ENCODE measurements at places on chromosomes 2 and 18.

- no peak for DNase-seq
These were observed 14.1 kb upstream of the INO80C start for GRCh38 chr18:35511833-35512232.

GRCh38 chr2:161028581-161028980 is 131.6 kb upstream of the TANK start:
- DNase-seq, result no peak

GRCh38 chr2:205496772-205497171 is 185.5 kb upstream of the NRP2 start:
- DNase-seq, result no peak

GRCh38 chr18:51668101-51668500 is 470.6 kb upstream of the MEX3C start:
- DNase-seq, result no peak

- DNase-seq, result no peak
These were observed 65.1 kb downstream of the USP40 start for GRCh38 chr2:233501198-233502076.

GRCh38 chr2:159640176-159640575 is 23.8 kb upstream of the BAZ2B start:
- DNase-seq, result no peak

- no peak for DNase-seq
These were observed 9.8 kb downstream of the TUBB6 start for GRCh38 chr18:12317664-12318333.

GRCh38 chr2:38610851-38611801 is 8.4 kb upstream of the HNRNPLL start:
- DNase-seq, result no peak

GRCh38 chr2:217672472-217672871 is 330.3 kb downstream of the TNS1 start:
- DNase-seq, result no peak

- DNase-seq, result no peak
These were observed 23.1 kb upstream of the GPC1 start for GRCh38 chr2:240412211-240412861.

DNA sequence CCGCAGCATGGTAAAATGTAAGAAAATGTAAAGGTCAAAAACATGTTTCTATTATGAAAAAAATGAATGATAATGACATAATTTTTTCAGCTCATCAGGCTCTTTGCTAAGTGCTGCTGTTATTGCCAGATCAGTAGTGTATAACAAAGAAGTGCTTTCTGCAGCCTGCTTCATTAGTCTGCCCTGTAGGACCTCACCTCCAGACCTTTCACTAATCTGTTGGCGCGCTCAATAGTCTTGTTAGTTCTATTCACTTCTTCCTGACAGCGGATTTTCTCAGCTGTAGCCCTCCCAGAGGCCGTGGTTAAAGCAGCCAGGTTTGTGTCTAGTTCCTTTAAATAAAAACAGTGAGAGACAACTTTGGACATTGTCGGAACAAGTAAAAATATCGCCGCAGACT is 97.7 kb downstream of the CDCA7 start:
- no peak for DNase-seq

GRCh38 chr18:73286584-73286983 is 418.8 kb upstream of the NETO1 start:
- no peak for DNase-seq

DNA sequence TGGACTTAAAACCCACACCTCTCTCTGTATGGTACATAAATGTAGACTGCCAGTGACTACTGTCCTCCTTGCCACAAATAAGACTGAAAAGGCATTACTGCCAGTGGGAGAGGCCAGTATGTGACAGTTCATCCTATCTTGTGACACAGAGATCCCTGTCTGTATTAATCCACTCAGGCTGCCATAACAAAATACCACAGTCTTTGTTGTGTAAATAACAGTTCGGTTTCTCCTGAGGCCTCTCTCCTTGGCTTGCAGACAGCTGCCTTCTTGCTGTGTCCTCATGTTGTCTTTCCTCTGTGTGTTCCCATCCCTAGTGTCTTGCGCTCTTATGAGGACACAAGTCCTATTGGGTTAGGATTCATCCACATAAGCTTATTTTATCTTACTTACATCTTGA is 46.4 kb upstream of the IL1RL1 start:
- no peak for DNase-seq

GRCh38 chr2:134527381-134527780 is 191.4 kb downstream of the TMEM163 start:
- no peak for DNase-seq

DNA sequence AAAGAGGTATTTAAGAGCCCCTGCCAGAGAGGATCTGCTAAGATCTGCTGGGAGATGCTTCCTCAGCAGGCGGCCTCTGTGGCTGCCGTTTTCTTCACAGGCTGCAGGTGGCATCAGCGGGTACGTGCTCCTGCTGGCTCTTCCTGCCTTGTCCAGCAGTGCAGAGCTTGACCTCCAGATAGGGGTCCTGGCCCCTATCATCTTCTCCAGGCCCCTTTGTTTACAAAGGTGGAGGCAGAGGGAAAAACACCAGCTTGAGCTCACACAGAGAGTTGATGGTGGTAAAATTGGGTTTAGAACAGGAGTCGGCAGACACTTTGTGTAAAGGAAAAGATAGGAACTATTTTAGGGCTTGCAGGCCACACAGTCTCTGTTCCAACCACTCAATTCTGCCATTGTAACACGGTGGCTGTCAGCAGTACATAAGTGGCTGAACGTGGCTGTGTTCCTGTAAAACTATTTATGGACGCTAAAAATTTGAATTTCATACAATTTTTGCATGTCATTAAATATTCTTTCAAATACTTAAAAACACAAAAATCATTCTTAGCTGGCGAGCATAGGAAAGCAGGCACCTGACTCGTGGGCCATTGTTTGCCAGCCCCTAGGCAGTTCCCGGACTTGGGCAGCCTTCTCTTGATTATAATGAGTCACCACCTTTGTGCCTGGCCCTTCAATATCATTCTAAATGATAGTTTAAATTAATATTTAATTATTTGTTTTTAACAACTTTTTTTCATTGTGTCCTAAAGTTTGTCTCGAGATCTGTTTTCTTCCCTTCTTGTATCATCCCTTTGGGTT is 98.2 kb upstream of the B3GNT7 start:
- DNase-seq, result no peak

- DNase-seq, result no peak
These were observed 190.4 kb downstream of the PMAIP1 start for GRCh38 chr18:60090170-60090569.

DNA sequence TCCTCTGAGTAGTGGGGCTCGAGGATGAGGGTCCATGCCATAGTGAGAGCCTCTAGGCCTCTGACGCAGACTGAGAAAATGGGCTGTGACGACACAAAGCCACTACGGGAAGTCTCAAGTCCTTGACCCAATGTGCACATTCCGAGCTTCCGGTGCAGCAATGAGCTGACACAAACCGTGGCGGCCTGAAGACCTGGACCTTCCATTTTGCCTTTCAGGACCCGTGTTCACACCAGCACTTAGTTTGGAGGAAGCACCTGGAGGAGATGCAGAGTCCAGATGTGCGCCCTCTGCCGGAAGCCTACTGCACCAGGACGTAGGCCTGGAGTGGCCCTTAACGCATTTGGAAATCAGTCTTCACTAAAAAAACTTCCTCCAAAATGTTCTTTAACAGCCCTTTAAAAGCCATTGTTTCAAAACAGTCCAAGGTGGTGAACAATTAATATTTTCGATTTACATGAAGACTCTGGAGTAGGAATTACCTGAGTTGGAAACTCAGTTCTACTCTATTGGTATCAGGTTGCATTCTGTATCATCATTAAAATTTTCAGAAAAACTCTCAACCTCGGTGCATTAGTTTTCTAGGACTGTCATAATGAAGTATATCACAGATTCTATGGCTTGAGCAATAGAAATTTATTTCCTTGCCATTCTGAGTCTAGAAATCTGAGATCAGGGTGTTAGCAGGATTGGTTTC is 33.9 kb downstream of the BMP10 start:
- DNase-seq, result peak; percentile 41

GRCh38 chr2:20723543-20723942 is 56.6 kb downstream of the GDF7 start:
- DNase-seq, result no peak

GRCh38 chr2:201558232-201558631 is 85.1 kb downstream of the TMEM237 start:
- DNase-seq, result no peak

DNA sequence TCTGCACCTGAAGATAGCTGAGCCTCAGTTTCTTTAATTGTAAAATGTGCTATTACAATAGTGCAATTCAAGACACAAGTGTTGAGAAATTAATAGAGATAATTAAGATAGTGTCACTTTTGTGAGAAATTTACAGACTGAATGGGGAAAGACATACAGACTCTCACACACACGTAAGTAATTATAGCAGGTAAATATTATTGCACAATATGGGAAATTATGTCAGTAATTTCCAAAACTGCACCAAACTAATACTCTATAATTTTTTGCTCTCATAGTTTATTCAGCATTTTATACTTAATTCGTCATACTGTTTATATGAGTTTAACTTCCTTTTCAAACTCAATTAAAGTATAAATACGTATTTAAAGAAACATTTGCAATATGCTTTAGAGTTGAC is 124.9 kb upstream of the GYPC start:
- DNase-seq, result no peak

- DNase-seq, result no peak
These were observed 470.2 kb downstream of the FBXO15 start for GRCh38 chr18:73677450-73677849.

GRCh38 chr2:227388537-227389011 is 825 bp upstream of the SCYGR1 start:
- DNase-seq, result no peak

- DNase-seq, result no peak
These were observed 303.6 kb downstream of the NDUFA10 start for GRCh38 chr2:239721531-239721930.

DNA sequence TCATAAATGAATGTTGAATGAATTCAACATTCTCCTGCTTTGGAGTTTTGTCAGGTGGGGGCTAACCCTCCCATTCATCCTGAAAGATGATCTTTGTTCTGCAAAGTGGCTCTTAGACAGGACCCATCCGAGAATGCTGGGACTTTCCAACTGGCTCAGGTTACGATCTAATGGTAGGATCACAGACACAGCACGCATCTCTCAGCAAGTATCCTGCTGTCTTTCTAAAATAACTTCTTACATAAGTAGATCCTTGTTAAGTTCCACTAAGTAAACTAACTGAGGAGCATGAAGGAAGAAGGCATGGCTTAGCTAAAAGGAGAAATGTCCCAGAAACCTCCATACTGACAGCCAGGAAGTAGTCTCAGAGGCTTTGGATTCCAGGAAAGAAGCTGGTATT is 23.7 kb downstream of the CYP27A1 start:
- DNase-seq, result no peak

GRCh38 chr2:219081096-219081495 is 20.4 kb upstream of the IHH start:
- DNase-seq, result no peak

- no peak for DNase-seq
These were observed 33.8 kb upstream of the ACYP2 start for GRCh38 chr2:54081574-54081973.

- no peak for DNase-seq
These were observed 72.0 kb upstream of the ZCCHC2 start for GRCh38 chr18:62450546-62451410.

DNA sequence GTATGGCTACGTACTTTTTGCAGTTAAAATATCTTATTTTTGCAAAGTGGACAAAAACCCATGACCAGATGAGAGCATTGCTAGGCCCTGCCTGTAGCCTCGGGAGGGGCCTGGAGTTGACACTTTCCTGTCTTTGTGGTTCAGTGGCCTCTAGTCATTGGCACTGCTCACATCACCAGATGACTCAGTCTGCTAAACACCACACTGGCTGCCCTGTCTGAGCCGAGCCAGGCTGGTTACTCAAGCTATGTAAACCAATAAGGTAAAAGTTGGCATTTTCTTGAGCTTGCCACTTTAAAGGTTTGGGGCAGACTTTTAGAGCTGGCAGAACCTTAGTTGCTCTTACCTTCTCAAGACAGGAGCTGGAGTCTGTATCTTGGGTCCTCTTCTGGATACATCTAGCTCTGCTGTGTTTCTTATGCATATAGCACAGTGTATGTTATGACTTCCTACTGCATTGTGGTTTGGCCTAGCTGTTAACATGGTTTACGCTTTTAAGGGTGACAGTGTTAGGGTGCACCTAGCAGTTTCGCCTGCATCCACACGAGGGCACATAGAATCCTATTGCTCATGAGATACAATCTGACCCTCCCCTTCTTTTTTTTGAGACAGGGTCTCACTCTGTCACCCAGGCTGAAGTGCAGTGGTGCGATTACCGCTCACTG is 76.4 kb downstream of the AP1S3 start:
- peak; percentile 23 for DNase-seq

DNA sequence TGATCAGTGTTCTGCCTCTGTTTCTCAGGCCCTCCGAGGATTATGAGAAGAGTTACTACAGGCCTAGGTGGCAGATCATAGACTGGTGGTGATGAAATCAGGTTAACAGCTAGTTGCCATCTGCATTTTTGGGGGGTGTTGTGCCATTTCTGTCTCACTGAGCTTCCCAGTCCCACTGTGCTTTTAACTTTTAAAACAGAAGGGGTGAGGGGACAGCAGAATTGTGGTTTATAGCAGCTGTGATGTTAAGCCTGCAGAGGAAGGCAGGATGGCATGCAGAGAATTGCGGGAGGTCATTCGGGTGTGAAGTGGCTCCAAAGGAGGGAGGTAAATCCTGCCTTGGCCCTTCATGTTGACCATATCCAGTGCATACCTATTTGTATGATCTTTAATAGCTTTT is 5.0 kb downstream of the CAB39 start:
- DNase-seq, result no peak

GRCh38 chr2:12636837-12637581 is 79.7 kb upstream of the TRIB2 start:
- DNase-seq, result no peak

DNA sequence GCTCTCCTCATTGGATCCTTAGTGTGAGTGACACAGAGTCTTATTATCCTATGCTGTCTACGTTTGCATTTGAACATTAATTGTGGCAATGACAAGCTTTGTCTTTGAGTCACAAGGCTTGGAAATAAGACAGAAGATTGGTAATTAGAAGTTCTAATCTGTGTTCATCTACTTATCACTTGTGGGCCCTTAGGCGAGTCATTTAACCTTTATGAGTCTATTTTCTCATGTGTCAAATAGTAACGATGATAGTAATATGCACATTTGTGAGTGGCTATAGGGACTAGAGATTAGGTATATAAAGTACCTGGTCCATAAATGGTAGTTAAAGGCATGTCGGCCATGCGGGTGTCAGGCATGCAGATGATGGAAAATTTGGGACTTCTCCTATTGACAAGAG is 105.6 kb upstream of the NABP1 start:
- no peak for DNase-seq

- DNase-seq, result no peak
These were observed 78.3 kb upstream of the FZD5 start for GRCh38 chr2:207847807-207848544.

DNA sequence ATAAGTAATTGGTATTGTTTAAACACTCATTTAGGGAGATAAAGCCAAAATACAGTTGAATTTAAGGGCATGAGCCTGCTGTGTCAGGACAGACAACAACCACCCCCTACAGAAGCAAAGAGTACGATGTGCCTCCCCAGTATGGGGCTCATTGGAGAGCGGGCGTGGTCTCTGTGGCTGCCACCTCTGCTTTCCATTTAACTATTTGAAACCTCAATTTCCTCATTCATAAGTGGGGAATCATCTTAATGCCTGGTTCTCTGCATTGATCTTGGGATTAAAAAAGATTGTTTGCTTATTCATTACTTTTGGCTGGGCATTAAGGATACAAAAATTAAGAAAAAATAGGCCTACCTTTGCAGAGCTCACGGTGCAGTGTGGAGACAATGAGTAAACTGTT is 21.4 kb downstream of the KCNS3 start:
- no peak for DNase-seq

Measured in stimulated activated CD8-positive, alpha-beta memory T cell treated with anti-CD3 and anti-CD28 coated beads, Interleukin-2, amount 100 ng/mL, for 1 hour (primary cell).